ENCODE measurements at places on chromosomes 13 and 19. TPM values are rescaled to one million over a fixed set of nuclear protein-coding genes. Genes with fewer than 3 reads are reported as not detected.

MAG gene
- total RNA-seq: not detected

ADAT3 gene
- 2.1 TPM for total RNA-seq

SUGP2 gene
- 58.8 TPM for total RNA-seq

AMH gene
- 0.24 TPM for total RNA-seq

TNFSF11 gene
- total RNA-seq: not detected

TNFRSF19 gene
- total RNA-seq: 30.2 TPM

DNA sequence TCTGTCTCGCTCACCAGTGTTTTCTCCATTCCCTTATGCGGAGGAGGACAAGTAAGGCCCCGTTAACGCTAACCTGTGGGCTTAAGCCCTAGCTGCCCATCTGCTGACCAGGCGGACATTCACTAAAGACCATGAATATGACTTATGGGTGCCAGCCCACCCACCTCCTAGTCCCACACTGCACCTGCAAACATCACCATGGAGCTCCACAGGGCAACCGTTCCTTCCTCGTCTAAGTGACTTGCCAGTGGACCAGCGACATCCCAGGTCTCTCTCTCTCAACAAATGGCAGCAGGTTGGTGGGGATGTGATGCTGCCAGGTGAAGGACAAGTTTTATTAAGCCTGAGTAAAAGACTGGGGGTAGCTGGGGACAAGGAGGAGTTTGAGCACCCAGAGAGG is 55.2 kb downstream of the CCDC70 start:
- no peak for DNase-seq

DNA sequence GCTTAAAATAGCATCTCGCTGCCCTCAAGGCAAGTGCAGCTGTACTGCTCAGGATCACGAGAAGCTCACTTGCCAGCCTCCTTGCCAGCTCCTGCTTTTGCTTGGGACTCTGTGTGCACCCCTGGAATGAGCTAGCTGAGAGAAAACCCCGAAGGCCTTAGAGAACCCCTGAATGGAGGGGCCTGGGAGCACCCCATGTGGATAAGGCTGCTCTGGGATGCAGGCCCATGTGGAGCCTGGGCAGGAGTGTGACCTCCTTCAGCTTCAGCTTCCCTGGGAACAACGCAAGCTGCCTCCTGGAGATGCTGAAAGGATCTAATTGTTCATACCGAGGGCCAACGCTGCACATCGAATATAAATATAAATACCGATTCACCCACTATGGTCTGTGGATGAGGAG is 109.2 kb downstream of the HSPH1 start:
- DNase-seq: no peak

GRCh38 chr19:42253245-42254088 is 1.5 kb downstream of the ERF start:
- peak; percentile 73 for DNase-seq

DNA sequence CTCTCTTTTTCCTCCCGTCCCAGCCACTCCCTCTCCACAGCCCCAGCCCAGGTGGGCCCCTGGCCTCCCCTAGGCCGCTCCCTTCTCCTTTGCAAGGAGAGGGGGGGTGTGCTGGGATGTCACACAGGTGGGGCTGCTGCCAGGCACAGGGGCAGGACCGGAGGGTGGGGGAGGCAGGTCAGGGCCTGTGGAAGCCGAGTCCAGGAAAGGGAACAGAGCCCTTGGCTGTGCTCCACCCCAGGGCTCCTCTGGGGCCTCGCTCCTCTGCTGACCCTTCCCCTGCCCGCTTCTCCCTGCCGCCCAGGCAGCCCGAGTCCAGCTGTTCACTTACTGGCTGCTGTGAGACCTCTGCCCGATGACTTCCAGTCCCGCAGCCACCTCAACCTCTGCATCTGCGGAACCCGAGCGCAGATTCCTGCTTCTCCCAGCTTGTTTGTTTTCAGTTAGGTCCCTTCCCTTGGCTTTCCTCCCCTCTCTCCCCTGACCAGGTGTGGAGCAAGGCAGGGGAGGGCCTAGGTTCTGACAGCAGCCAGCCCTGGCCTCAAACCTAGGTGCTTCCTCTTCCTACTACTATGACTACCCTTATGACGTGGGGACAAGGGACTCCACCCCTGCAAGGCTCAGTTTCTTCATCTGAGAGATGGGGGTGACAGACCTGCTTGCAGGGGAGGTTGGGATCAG is 850 bp upstream of the KLK11 start:
- DNase-seq: no peak

- no peak for DNase-seq
Measured at GRCh38 chr19:51311351-51312257, at the start of gene IGLON5. Gene IGLON5 (plus strand): TSS chr19:51311644. CDS start chr19:51311848, 204 bp downstream.

DNA sequence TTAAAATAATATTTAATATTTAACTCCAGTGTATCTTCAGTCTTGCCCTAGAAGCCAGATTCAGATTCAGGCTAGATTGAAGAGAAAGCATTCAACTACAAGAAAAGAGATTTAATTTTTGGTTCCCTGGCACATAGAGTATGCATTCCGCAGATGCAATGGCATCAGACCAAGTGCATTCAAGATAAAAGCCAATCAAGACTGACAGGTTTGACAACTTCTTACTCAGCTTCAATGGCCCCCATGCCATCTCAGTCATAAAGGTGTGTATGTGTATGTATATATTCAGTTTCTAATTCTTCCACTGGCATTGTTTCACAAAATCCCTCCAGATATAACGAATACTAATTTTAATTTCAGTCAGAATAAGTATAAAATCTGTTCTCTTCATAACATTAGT is 650.8 kb upstream of the GPC6 start:
- no peak for DNase-seq

DNA sequence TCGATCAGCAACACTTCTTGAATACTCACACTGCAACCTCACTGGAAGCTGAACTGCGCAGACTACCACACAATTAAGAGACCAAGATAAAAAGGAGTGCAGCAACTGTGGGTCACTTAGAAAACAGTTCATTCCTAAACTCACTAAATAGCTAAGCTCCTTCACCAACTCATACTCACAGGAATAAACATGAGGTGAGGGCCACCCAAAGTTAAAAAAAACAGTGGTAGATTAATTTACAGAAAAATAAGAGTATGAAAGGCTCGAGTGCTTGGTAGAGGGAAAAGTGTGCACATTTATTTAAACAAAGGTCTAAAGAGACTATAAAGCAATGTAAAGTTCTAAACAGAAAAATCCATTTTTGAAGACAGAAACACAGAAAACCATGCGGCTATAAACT is 7.6 kb downstream of the ANKRD10 start:
- no peak for DNase-seq

DNA sequence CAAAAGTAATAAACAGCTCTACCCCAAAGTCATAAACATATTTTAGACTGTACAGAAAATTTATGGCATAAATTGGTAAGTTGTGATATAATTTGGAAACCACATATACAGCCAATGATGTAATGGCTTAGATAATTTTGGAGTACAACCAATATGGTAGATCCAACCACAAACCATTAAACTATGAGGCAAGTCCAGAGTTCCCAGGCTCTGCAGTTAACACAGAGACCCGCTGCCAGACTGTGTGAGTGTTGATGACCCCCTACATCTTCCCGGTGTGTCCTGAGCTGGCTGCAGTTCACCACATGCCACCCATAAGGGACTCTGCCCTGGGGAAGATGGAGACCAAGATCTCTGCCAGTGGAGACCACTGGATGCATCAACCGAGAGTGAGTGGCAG is 9.9 kb upstream of the SERPINE3 start:
- DNase-seq: no peak

- DNase-seq: no peak
Measured at GRCh38 chr19:35408284-35409171, 37.7 kb downstream of the GPR42 start.

GRCh38 chr13:27118428-27119054 is 53.1 kb downstream of the USP12 start:
- DNase-seq: no peak

GRCh38 chr19:1016647-1017114 is 4.2 kb downstream of the TMEM259 start:
- no peak for DNase-seq

Measured in Right ventricle myocardium superior (tissue), 1 donor.